ENCODE measurements at places on chromosomes 12 and 14.

DNA sequence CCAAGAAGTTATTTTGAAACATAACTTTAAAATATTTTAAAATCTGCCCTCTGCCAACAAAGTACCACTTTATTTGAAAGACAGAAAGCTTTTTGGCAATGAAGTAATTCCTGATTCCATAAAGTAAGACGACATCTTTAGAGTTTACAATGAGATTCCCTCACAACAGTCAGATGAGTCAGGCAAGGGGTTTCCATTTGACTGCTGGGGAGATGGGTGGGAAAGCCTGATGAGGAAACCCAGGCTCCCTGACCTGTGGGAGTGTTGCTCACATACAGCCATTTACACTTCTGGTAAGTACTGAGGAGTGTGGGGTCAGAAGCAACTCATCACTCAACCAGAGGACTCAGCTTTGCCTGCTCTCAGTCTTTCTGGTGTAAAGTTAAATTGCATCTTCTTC lies 10.2 kb downstream of the KITLG start:
- DNase-seq: no peak

DNA sequence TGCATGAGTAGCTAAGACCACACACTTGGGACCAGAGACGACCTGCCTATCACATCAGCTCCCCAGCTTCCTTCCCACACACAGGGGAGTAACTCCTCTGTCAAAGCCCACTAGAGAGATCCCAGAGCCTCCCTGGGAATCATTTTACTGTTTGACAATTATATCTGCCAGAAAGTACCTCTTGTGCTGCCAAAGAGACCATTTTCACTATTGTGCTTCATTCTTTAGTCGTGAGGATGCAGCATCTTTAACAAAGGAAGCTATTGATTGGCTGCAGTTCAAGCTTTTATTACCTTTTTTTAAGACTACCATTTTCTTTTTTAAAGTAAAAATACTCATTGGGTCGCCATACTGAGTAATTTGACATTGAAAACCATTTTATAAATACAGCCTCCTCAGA lies 194.5 kb upstream of the RGS6 start:
- no peak for DNase-seq

DNA sequence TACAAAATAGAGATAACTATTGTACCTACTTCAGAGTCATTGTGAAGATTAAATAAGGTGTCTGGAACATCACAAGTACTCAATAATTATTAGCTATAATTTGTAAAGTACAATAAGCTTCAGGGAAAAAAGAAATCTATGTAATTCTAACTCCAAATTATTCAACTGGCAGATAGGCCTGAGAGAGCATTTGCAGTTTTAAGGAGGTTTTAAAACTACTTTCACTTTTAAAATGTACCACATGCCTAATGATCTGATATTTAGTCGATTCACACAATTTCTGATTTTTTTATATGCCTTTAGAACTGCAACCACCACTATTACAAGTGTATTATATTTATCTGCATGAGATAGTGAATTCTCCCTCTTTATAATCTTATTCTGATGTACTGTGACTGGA lies 24.9 kb upstream of the FRMD6 start:
- no peak for DNase-seq

- DNase-seq: no peak
Measured at GRCh38 chr14:34181338-34181737, 230.5 kb upstream of the EGLN3 start.

GRCh38 chr14:94584591-94585280 lies 3.5 kb downstream of the SERPINA5 start:
- DNase-seq: no peak

DNA sequence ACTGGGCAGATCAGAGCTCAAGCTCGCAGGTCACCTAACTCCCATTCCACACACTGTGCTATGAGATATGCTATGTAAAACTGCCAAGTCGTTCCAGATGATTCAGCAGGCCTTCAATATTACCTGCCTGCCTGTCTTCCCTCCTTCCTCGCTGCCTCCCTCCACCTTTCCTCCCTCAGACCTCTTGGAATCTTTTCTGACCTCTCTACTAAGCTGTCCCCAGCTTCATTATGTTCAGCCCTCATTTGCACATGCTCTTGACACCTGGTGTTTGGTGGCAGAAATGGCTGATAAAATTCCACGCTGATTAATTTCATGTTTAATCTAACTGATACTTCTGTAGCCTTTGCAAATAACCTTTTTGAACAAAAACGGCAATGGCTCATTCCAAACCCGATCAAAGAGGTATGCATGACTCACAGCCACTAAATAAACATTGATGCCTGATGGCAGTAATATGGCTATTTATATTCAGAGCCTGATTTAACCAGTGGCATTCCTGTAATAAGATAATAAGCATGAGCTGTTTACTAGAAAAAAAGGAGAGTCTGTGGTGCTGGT lies 130.8 kb upstream of the EGLN3 start:
- DNase-seq: peak; percentile 28
